ENCODE measurements at places on chromosomes 2 and 18.
A peak's percentile ranks its signal among the peaks of the same experiment; 100 is the strongest.

DNA sequence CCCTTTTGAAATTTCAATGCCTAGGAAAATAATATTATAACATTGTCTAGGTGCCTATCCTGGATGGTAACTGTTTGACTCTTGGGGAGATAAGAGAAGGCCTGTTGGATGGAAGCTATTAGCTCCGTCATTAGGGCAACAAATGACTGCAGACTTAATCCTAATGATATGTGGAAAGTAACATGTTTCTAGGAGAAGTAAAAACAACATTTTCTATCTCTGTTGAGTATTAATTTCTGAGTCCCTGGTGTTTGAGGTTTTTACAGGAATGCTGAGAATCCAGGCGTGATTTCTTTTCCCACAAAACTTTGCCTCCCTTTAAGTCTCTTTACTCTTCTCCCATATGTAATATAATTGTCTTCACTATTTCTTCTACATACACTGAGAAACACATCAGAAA lies 159.1 kb downstream of the GALNT1 start:
- no peak for DNase-seq

DNA sequence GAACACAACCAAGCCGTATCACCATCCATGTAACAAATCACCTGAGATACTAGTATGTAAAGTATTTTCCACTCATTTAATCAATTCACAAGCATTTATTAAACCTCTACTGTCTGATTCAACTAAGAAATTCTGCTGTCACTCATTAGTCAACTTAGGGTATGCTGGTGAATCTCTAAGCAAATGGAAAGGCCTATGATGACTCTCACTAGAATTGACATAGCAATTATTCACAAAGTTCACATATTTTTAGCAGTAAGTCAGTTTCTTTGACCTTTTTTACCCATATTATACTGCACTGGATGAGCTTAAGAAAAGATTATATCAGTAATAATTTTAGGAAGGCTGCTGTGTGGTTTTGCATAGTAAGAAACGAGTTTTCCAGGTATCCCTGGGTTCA lies 130.1 kb downstream of the SLC8A1 start:
- DNase-seq: no peak

DNA sequence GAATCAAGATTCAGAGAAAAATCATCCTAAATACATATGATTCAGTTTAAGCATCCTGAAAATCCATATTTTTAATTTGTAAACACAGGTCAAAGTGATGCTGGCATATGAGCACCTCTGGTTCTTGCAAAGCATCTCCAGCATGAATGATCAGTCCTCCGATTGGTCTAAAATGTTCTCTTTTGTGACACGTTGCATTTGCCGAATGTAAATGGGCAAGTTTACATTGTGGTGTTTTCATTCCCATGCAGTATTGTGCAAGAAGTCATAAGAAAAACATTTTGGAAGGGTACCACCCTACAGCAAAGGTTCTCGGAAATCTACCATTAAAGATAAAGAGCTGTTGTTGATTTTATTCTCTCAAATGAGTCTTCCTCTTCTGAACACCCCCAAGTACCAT lies 108.0 kb upstream of the UNC80 start:
- no peak for DNase-seq

GRCh38 chr18:62844850-62845643 lies 129.7 kb downstream of the PHLPP1 start:
- DNase-seq: no peak

GRCh38 chr2:168997794-168998193 lies 33.3 kb downstream of the ABCB11 start:
- DNase-seq: no peak

GRCh38 chr2:106537791-106538191 lies 50.6 kb downstream of the CD8B2 start:
- no peak for DNase-seq

DNA sequence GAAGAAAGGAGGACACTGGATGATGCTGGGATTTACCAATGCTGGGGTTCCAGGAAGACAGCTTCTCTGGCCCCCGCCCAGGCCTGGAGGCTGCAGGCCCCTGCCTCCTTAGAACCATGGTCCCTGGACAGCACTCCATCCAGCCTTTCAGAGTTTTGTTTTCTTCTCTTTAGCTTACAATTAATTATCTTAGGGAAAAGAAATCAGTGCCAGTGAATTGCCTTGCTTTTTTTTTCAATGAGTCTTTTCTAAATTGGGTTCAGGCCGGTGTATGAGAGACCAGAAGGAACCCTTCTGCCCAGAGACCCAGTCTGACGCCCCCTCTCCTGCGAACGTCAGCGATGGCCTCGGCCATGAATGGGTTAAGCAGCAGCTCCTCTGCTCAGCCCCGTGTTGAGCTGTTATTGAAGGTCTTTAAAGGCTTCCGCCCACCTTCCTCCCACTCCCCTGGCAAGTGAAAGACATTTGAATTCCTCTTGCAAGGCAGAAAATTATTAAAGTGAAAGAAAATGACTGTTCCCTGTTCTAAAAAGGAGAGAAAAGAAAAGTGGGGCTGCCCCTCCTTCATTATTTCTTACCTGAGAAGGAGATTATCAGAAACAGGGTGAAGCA lies 65.7 kb upstream of the CHMP1B start:
- no peak for DNase-seq

GRCh38 chr18:13726972-13727331 lies 479 bp downstream of the RNMT start:
- DNase-seq: peak; percentile 42

- no peak for DNase-seq
Measured at GRCh38 chr18:6052449-6052913, 157.2 kb upstream of the TMEM200C start.

- DNase-seq: no peak
Measured at GRCh38 chr2:229611360-229611759, 103.0 kb downstream of the DNER start.

GRCh38 chr18:39913672-39914366 lies 2041.2 kb upstream of the PIK3C3 start:
- no peak for DNase-seq

GRCh38 chr2:120758181-120759144 lies 22.8 kb downstream of the GLI2 start:
- no peak for DNase-seq

- no peak for DNase-seq
Measured at GRCh38 chr18:41464278-41464677, 490.8 kb upstream of the PIK3C3 start.

DNA sequence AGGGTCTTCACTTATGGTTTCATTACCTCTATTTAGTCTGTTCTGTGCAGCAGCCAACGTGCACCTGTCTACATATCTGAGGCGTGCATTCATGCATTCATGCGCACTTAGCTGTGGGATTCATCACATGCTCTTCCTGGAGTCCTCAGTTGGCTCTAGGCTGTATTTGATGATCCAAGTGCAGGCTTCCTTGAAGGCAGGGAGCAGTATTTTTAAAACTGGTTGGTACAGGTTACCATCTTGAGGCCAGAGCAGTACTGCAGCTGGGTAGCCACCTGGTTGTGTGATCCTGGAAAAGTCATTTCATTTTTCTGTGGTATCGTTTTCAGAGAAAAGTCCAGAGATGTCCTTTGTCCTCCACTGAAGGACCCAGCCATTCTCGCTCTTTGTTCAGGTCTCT lies 109.8 kb downstream of the EN1 start:
- no peak for DNase-seq

DNA sequence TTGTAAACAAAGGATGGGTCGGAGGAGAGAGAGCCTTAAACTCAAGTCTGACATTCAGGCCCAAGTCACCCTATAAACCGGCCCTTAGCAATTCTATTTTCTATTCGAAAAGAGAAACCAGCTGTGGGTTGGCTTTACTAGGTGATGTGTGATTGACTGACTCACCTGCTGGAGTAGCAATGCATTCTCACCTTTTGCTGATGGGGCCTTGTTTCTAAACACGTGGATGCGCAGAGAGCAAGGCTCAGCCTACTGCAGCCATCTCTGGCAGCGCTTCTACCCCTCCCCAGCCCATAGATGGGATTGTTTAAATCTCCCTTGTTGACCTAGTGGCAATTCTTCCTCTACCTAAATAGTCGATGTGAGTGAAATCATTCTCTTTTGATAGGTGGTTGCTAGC lies 138.5 kb downstream of the MEIS1 start:
- DNase-seq: no peak

- DNase-seq: no peak
Measured at GRCh38 chr18:12515550-12515949, 107.8 kb downstream of the PRELID3A start.

DNA sequence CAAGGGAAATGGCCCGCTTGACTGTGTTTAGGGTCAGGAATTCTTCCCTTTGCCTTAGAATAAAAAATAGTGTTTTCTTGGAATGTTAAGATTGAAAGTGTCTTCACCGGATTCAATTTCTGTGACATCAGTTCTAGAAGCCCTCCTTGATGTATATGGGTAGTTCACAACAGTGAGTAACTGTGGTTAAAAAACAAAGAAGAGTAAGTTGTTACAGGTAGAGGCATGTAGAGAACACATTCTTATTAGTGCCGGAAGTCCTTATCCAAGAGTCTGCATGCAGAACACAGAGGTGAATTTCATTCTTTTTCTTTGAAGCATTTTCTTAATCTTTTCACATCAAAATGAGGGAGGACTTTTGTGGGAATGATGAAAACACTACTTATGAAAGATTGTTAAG lies 105.5 kb downstream of the FMNL2 start:
- no peak for DNase-seq

DNA sequence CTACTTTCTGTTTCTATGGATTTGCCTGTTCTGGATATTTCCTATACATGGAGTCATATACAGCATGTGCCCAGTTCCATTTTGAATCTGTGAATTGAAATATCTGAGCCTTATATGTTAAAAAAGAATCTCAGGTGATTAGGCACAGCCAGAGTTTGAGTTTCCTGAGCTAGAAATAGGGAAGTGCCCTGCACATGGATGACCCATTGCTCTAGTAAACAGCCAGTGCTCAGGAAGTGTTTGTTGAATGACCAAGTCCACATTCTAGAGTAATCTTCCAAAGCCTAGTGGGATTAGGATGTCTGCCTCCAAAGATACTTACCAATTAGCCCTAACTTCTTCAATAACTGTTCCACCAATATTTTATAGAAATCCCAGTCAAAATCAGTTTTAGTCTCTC lies 165.8 kb downstream of the SETBP1 start:
- DNase-seq: no peak

GRCh38 chr18:57909620-57910019 lies 106.5 kb upstream of the ATP8B1 start:
- DNase-seq: no peak

DNA sequence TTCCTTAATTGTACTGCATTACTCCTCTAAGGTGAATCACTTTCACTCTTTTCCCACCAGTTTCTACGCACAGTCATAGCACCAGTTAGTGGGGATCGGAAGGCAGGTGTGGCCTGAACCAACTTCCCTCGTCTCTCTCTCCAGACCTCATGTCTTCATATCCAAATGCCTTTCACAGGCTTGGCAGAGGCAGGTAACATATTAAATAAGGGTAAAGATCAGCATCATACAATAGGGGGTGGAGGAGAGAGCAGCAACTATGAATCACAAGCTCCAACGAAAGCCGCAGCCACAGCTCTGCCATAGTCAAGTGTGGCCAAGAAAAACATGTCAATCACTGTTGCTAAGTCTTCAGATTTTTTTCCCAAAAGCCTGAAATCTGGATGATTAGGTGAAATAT lies 40.3 kb downstream of the AP1S3 start:
- no peak for DNase-seq

DNA sequence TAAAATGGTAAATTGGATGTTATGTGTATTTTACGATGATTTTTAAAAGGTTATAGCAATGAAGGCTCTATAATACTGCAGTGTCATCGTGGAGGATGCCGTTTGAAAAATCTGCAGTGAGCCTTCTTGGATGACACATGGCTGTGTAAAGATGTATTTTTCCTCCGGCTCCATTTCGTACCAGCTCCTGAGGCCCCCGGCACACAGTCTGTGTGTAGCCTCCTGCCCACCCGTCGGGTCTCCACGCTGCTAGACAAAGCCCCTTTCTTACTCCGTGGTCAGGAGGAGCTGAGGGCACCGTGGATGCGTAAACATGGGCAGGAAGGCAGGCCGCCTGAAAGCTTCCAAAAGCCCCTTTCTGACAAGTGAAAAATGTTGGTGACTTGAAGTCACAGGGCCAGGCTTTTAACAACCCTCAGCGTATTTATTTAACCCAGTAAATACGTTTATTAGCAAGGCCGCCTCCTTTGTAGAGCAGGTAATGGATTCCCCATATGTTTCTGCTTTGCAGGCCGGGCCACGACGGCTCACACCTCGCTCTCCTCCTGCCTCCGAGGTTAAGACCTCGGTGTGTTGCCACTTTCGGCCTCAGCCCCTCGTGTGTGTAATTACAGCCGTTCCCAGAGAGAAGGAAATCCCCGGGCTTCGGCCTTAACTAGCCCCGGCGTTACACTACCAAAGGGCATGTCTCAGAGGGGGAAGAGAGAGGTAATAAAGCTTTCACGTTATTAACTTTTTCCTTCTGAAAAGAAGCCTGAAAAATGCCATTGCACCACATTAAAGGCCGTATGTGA lies 72.8 kb downstream of the DDX1 start:
- DNase-seq: no peak

- no peak for DNase-seq
Measured at GRCh38 chr18:13141209-13141608, 77.4 kb upstream of the LDLRAD4 start.

DNA sequence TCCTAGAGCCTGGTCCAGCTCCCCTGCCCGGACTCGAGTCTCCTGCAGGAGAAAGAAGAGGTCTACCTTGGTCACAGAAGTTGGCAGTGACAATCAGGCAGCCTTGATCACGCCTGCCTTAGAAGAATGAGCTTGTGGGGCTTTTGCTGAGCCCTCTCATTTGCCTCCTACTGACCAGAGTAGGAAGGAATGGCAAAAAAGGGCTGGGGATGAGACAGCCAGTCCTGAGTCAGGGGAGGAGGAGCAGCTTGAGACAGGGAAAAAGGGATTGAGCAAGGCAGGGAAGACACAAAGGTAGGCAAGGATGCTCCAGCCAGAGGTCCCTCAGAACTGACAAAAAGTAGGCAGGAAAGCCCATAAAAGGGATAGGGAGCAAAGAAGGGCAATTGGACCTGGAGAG lies 6.0 kb downstream of the WDR54 start:
- no peak for DNase-seq
